NCI-H1048 (cell line): ENCODE measurements at places on chromosomes 7 and 10.

GRCh38 chr10:58952747-58953466, 223.5 kb upstream of the PHYHIPL start:
- no peak for DNase-seq

GRCh38 chr10:86836044-86836443, 79.6 kb downstream of the BMPR1A start:
- DNase-seq = no peak

- DNase-seq = no peak
Observed at GRCh38 chr7:32323712-32324111, 166.5 kb downstream of the LSM5 start.

- DNase-seq = no peak
Observed at GRCh38 chr10:91350651-91351081, 59.5 kb upstream of the HECTD2 start.

DNA sequence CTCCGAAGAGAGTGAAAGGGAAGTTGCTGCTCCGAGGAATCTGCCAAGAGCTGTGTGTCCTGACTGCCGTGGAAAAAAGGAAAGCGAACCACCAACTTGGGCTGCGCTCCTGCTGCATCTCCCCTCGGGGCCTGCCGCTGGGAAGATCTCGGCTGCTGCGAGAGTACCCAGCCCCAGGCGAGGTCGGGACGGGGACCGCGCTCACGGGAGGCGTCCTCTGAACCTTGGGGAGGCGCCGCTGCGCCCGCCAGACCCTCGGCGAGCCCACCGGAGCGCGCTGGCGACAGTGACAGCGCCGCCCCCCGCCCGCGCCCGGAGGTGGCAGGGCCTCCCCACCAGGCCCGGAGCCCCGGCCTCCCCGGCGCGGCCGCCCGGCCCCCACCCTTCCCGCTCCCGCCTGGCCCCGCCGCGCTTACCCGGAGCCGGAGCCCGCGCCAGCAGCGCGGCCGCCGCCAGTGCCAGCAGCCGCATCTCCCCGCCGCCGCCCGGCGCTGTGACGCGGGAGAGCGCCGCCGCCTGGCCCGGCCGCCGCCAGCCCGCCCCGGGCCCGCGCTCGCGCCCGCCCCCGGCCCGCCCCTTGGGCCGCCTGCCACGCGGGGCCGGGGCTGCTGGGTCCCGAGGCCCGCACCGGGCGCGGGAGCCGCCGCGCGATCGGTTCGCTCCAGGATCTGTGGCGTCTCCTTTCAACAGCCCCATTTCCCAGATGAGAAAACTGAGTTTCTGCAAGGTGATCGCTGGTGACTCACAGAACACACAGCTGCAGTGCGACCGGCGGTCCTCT, at the start of gene VSTM4:
Gene VSTM4 (minus strand): TSS at position 508 of the 781 bp plus-strand sequence. CDS start 37 bp downstream, at position 471.
- no peak for DNase-seq

GRCh38 chr7:18536486-18536885, 40.9 kb downstream of the HDAC9 start:
- no peak for DNase-seq

GRCh38 chr10:44824607-44825006, 86.5 kb upstream of the TMEM72 start:
- no peak for DNase-seq

DNA sequence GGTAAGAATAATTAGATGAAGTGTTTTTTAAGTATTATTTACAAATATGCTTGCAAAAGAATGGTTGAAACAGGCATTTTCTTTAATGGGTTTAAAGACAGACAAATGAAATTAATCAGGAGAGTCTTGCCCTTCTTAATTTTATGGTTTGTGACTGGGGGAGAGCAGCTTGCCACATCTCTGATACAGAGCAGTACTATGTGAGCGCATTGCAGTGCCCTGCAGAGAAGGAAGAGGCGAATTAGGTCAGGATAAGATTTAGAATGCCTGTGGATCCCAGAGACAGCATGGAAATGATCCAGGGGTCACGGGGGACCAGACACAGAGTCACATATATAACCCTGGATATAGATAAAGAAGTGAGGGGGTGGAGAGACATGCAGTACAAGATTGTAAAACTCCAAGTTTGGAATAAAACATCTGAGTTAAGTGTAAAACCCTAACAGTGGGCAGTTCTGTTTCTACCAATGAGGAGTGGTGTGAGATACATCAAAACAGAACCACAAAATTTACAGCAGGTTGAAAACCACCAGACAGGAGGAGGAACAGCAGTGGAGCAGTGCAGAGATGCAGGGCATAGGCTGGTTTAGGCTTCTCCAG, 125.5 kb downstream of the FAM204A start:
- DNase-seq = no peak

DNA sequence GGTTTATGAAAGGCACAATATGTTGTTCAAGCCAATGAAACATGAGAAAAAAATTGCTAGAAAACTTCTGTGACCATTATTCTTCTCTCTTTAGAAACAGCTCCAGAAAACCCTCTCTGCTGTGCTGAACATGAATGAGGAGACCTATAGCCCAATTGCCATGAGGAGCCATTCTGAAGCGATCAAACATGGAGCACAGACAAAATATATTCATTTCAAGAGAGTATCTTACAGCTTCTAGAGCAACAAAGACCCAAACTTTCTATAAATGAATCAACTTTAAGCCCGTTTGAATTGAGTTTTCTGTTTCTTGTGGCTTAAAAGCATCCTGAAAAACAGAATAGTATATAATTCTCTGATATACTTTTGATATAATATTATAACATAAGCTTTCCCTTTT, 83.4 kb upstream of the UCN3 start:
- DNase-seq = no peak

GRCh38 chr7:140923358-140924006, 1.2 kb downstream of the BRAF start:
- DNase-seq = no peak

DNA sequence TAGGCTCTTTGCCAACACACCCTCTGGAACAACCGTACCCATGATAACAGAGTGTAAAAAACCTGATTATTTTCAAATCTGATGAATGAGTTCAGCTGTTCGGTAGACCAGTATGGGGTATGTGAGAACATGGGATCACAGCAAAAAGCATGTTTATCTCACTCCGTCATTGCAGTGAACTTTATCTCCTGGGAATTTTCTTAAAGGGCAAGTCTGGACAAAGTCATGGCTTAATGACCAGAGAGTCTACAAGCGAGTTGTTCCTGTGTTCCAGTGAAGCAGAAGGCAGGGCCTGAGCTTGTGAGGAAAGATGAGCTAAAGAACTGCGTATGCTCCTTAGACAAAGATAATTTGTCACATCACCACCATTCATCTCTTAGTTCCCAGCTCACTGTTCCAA, 219.7 kb downstream of the TRIL start:
- DNase-seq = no peak

GRCh38 chr10:118966076-118966849, 63.3 kb upstream of the NANOS1 start:
- DNase-seq = no peak

GRCh38 chr7:14626076-14626475, 276.5 kb downstream of the DGKB start:
- DNase-seq = no peak

GRCh38 chr7:155741082-155741481, 71.2 kb downstream of the SHH start:
- no peak for DNase-seq

GRCh38 chr10:21502348-21502740, 23.1 kb downstream of the SKIDA1 start:
- DNase-seq = no peak

- no peak for DNase-seq
Observed at GRCh38 chr7:93205046-93205445, 21.2 kb downstream of the HEPACAM2 start.

DNA sequence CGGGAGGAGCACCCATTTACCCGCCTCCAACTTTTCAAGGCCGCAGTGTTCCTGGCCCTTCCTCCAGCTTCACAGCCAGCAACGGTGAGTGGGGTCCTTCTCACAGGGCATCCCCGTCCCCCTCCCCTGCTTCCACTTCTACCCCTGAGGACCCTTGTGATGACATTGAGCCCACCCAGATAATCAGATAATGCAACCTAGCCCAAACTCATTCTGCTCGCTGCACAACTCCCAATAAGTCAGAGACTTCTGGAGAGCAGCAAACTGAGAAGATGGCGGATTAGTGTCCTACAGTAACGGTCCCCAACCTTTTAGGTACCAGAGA, 74.5 kb downstream of the OAT start:
- DNase-seq = no peak

DNA sequence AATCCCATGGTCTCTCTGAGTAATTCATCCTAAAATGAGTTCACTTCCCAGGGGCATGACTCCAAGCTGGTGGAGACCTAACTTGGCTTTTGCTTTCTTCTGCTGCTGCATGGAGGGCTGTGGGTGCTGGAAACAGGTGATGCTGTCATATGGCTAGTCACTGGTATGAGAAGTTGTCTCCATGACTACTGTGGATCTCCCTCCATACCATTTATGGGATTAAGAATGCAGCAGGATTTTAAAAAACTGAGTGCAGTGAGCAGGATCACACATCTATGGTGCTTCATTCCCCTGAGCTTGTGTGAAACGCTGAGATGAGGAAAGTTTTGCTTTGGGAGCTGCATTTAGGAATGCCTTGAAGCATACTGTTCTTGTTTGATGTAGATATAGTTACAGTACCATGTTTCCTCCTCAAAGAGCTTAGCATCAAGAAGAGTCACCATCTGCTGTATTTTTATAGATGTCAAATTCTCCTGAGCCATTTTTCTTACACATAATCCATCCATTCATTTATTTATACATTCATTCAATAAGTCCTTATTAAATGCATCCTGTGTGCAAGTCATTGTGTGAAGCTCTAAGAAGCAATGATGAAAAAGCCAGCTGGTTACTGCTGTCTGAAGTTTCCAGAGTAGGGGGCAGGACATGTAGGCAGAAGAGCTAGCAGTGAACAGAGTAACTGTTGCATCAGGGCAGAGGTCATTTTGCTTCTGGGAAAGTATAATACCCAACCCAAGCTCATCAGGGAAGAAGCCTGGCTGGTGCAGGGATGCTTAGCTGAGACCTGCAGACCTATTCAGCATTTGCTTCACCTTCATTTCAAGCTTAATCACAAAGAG, 534.8 kb downstream of the AUTS2 start:
- DNase-seq = no peak

- no peak for DNase-seq
Observed at GRCh38 chr10:132140167-132140925, 46.4 kb upstream of the DPYSL4 start.

DNA sequence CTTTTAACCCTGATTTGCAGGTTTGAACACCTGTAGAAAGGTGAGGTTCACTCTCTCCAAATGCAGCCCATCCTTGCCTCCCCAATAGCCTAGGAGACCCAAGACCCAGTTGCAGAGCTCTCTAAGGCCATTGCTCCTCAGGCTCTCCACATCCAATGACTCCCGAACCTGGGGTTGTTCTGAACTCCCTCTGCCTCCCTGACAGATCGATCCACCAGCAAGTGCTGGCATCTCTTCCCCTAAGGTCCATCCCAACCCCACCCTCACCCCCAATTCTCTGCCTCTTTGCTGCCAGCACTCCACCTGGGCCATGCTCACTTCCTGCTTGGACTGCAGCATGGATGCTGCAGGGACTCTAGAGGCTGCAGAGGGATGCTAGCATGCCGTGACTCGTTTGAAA, 19.3 kb upstream of the FAM170B start:
- DNase-seq = no peak

GRCh38 chr10:132690821-132691610, 94.9 kb downstream of the NKX6-2 start:
- DNase-seq = no peak

- no peak for DNase-seq
Observed at GRCh38 chr10:97149079-97149531, 36.7 kb downstream of the SLIT1 start.

- no peak for DNase-seq
Observed at GRCh38 chr10:3104251-3104918, 37.0 kb downstream of the PFKP start.

DNA sequence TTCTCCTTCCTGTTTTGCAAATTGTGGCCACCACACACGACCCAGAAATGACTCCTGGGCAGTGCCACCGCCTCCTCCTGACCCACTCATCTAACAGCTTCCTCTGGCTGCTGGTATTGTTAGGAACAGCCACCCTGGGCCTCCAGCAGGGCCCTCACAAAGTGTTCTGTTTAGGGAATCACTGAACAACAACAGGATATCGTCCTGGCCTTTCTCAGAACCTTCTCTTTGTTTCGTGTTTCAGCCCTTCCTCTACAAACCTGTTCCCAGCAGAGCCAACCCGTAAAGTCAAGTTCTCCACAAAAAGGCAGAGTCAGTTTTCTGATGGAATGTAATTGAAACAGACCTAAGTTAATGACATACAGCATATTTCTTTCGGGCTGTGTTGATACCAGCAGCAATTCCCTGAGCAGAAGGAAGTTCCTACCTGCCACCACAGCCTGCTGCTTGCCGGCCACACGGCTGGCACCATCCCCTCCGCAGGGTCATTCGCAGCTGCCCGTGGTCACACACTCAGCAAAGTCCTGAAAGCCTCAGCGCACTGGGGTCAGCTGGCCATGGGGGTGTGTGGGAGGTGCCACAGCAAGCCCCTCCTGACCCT, 91.7 kb upstream of the PITRM1 start:
- no peak for DNase-seq

DNA sequence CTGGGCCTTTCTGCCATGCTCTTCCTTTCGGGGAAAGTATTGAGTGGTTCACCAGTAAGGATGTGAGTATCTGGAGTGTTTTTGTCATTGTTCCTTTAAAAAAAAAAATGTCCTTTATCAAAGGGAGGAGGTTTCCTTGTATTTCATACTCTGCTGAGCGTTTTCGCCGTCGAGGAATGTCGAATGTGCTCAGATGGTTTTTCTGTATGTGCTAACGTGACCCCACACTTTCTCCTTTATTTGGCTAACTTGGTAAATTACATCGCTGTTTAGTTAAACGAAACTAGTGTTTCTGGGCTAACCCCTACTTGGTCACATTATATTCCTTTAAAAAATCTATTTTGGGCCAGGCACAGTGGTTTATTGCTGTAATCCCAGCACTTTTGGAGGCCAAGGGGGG, 45.9 kb downstream of the INPP5A start:
- DNase-seq = no peak

DNA sequence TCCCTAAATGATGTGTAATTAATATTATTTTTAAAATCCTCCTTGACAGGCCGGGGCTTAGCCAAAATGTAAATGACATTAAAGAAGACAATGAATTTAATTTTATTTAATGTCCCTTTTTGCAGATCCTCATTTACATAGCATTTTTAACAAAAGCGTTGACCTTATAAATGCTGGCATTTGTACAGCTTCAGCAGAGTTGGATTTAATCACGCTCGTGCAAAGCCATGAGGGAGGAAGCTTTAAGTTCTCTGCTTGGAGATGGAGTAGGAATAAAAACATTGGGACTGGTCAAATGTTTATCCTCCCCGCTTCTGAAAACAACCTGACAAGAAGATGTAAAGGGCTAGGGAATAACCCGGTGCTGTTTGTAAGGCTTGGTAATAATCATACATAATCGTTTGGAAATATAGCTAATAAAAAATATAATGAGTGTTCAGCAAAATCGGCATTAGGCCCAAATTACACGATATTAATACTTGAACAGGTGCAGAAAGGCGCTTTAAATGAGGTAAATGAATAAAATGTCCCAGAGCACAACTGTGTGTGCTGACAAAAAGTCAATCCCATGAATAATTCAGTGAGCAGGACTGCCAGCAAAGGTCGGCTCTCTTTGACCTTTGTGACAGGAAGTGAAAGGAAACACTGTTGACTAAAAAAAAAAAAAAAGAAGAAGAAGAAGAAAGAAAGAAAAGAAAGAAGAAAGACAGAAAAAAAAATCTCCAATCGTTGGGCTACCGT, 11.5 kb downstream of the EBF3 start:
- DNase-seq = no peak

- no peak for DNase-seq
Observed at GRCh38 chr7:3683546-3684539, 382.8 kb downstream of the SDK1 start.

- DNase-seq = no peak
Observed at GRCh38 chr10:104750291-104750690, 109.2 kb downstream of the SORCS3 start.

GRCh38 chr7:101308245-101309085, 13.1 kb downstream of the IFT22 start:
- peak; percentile 64 for DNase-seq
